ENCODE measurements at places on chromosomes 12 and 14.

DNA sequence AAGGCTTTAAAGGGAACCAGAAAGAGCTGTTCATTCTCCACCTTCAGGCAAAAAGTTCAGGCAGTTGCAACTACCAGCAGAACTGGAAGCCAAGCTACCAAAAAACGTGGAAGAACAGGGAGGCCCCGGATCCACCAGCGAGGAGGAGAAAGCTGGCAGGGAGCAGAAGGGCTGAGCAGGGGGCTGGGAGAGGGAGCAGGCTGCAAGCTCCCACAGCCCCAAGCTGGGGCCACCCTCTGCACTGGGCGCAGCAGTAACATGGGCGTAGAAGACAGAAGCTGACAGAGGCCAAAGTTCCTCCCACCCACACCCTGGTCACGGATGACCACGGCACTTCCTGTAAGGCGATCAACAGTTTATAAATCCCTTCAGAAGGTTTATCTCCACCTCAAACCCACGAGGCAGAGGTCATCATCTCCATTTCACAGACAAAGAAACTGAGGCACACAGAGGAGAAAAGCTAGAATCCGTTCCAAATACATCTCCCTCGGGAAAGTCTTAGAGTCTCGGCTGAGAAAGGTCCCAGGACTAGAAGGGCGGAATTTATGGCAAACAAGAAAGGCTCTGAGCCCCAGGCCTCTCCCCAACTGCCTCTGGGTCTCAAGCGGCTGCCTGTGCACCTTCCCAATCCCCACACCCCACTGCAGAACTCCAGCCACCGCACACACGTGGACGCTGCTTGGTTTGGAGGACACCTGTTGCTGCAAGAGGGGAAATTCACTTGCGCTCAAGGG lies 1.8 kb downstream of the CCDC85C start:
- DNase-seq: no peak

GRCh38 chr12:69929125-69929524 lies 104.1 kb downstream of the MYRFL start:
- DNase-seq: no peak

GRCh38 chr14:54567639-54568561 lies 972 bp downstream of the SAMD4A start:
- peak; percentile 32 for DNase-seq

DNA sequence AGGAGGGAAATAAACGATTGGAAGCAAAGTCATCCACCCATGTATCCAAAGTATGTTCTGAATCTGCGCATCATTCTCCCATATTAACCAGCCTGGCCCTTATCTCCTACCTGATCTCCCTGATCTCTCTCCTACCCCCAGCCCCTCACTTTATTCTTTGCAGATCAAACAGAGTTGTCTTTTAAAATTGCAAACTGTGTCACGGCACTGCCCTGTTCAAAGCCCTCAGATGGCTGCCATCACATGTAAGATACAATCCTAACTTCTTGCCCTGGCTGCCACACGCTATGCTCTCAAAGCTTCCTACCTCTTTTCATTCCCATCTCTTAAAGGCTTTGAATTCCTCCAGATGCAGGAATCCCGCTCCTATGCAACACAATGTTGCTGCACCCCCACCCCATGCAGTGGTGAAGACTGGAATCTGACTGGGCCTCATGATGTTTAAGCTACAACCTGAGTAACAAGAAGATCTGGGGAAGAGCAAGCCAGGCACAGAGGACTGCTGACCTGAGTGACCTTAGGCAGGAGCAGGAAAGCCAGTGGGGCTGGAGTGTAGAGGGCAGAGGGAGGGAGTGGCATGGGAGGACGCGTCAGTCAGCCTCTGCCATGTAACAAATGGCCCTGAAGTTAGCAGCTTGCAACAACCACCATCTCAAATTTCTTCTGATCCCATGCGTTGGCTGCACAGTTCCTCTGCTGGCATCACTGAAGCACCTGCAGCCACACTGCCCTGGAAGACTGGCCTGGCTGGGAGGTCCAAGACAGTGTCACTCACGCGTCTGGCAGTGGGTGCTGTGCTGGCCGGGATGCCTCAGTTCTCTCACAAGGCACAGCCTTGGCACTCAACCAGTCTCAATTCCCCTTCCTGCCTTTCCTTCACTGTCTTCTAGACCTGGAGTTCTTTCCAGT lies 382.8 kb downstream of the BCL11B start:
- DNase-seq: no peak

DNA sequence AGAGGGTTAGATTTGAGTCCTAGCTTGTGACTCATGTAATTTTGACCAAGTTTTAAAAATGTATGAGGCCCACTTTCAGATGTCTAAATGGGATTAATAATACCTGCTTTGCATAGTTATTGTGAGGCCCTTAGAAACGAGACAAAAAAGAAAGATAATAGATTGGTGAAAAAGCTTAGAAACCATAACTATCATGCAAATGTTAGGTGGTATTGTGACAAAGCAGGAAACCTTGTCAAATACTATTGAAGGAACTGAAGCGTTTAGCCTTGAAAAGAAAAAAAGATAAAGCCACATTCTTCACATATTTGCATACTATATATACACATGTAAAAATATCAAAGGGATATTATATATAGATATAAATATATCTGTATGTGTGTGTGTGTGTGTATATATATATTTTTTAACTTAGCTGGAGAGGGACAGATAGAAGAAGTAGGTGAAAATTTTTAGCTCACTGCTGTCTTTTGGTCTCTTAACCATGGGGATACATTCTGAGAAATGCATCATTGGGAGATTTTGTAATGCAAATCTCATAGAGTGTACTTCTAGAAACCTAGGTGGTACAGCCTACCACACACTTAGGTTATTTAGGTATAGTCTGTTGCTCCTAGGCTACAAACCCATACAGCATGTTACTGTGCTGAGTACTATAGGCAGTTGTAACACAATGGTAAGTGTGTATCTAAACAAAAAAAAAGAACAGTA lies 270.3 kb downstream of the CCDC91 start:
- no peak for DNase-seq

- no peak for DNase-seq
Measured at GRCh38 chr12:129423041-129423580, 480.7 kb downstream of the TMEM132D start.

- no peak for DNase-seq
Measured at GRCh38 chr14:90483571-90483974, 86.7 kb downstream of the CALM1 start.

DNA sequence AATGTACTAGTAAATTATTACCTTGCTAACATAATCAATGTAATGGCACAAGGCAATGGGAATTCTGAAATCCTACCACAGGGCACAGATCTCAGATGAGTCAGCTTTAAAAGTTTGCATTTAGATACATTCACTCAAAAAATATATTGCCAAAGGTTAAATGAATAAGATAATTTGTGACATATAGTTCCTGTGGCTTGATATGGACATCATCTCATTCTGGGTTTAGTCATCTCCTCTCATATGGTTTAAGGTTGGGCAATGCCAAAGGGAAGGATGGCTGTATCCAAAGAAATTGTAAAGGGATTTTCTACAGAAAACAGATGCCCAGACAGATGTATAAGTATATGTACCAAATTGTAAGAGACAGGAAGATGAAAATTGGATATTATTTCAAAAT lies 1065.0 kb downstream of the LRFN5 start:
- DNase-seq: no peak

GRCh38 chr12:124512667-124513296 lies 54.6 kb downstream of the NCOR2 start:
- DNase-seq: no peak

DNA sequence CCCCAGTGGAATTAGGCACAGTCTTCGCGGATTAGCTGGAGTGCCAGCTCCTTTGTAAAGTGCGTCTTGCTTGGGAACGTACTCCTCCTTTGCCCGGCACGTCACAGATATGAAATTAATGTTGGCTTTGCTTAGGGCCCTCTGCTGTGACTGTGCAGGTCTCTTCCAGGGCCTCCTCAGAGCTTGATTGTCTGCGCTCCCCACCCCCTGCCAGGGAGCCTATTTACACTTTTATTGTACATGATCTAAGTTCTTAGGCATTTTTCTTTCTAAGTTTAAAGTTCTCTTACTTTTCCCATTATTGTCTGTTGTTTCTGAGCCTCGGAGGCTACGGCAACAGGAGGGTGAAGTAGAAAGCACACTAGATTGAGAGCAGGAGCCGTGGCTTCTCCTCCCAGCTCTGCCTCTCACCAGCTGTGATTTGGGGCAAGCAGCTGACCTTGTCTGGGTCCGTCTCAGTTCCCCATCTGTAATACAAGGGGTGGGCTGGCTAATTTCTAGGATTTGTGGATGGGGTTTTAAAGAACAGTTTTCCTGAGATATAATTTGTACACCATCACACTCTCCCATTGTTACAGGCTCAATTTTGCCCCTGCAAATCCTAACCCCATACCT lies 81.8 kb downstream of the TSPAN9 start:
- DNase-seq: no peak

DNA sequence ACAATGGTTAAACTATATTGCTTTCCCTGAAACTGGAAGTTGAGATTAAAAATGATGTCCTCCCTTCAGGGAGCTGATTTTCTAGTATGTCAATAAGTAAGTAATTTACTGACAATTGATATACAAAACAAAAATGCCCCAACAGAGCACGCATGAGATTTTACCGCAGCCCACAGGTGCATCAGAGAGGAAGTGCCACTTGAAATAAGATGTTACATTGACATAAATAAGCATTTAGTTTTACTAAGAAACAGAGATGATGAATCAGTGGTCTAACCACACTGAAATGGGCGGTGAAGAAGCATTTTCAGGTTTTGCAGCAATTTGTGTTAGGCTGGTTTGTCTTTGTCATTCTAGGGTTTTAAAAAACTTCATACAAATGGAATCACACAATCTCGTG lies 8.8 kb upstream of the CLECL1 start:
- no peak for DNase-seq

DNA sequence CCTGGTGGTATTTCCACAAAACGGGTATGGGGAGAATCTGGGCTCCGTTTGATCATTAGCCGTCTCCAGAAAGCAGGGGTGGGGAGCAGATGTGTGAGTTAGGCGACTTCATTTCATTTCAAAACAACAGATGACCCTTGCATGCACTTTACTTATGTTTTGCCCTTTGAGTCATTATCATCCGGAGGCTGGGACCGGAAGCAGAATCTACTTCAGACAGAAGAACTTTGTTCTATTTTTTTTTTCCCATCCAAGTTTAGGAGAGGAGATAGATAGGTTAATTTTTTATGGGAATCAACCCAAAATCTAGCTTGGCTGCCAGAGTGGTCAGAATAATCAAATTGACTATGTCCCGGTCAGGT lies 31.3 kb upstream of the CMAS start:
- DNase-seq: no peak

GRCh38 chr14:32683679-32684078 lies 255.0 kb upstream of the NPAS3 start:
- peak; percentile 15 for DNase-seq

DNA sequence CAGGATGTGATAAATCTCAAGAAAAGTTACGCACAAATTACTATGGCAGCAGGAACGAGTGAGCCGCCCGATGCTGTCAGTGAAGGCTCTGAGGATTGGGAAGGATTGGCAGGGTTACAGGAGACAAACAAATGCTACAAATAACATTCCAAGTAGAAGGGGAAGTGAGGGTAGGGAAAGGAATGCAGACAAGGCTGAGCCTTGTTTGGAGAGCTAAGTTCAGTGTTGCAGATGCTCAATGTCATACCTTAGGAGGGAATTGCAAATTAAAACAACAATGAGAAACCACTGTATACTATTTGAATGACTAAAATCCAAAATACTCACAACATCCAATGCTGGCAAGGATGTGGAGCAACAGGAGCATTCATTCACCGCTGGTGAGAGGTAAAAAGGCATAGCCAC lies 1.3 kb downstream of the CLEC9A start:
- DNase-seq: no peak

DNA sequence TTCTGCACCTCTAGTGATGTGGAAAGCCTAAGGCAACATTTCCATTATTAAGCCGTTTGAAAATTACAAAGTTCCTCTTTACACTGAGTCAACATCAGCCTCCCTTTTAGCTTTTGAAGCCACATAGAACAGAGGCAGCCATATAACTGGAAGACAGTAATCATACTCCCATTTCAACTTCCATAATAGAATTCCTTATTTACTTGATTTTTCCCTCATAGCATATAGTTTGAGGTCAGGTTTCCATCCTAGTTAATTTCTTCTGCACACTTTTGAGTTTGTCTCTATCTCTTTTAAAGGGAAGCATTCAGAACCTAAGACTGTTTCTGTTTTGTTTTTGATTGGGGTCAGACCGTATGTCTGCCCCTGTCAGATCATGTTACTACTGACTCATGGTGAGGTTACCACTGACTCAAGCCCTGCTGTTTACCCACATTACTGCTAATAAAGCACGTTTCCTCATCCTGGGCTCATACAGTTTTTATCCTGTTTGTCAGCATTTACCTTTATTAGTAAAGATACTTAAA lies 161.0 kb downstream of the SLC38A4 start:
- DNase-seq: peak; percentile 74

DNA sequence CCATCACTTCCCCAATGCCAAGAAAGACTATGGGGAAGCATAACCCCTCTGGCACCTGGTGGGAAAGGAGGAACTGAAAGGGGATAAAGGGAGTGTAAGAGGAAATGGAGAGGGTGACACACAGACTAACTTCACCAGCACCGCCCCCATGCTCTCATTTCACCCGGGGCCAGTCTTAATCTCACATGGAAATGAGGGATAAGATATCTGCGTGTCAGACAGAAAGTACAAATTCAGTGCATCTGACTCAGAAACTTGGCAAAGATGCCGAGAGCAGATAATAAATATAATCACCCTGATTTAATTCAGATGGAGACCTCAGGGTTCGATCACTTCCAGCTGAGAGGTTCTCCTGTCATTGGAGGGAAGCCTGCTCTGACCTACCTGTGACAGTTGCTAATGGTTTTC lies 191.6 kb downstream of the DUSP6 start:
- peak; percentile 99 for DNase-seq

GRCh38 chr12:104855599-104855998 lies 102.5 kb downstream of the SLC41A2 start:
- no peak for DNase-seq

- DNase-seq: no peak
Measured at GRCh38 chr14:65169351-65169750, 67.0 kb upstream of the MAX start.

DNA sequence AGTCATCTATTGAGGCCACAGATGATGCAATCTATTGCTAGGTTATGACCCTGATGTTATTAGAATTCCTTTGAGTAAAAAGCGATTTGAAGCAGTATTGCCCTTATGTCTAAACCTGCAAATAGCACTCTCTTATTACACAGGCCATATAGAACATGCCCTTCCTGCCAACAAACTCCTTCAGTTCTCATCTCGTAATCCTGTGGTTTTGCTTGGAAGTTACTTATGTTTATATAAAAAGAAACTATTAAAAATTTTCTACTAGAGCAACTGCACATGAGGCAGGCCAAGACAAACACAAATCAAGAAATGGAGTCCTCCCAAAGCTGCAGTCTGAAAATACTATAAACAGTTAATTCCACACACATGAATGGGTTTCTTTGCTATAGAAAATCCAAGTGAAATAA lies 1200.2 kb downstream of the LRFN5 start:
- DNase-seq: no peak

GRCh38 chr14:105738638-105739037 lies 212.3 kb downstream of the TMEM121 start:
- no peak for DNase-seq

DNA sequence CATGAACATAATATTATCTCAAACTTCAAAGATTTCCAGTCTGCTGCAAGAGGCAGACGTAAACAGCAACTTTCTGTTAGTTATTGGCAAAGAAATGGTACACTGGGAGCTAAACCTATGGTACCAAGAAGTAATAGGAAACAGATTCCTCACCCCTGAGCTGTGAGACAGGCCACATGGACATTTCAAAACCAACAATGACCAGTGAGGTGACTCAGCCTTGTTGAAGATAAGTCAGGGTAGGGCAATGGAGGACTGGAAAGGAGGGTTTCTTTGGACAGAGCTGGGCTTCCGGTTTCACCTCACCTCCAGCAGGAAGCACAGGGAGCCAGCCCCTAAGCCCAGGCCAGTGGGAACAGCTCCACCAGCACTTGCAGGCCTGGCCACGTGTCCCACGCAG lies 1320.5 kb downstream of the AACS start:
- no peak for DNase-seq

Measured in CD14-positive monocyte (primary cell).